ENCODE measurements at places on chromosomes 4 and X.
A peak's percentile ranks its signal among the peaks of the same experiment; 100 is the strongest.

- DNase-seq: no peak
These were observed at the start of gene SERTM2 for GRCh38 chrX:111511477-111511876. Gene SERTM2, plus strand, starts transcription at chrX:111511645. Its CDS starts 7,213 bp downstream, at chrX:111518858.

DNA sequence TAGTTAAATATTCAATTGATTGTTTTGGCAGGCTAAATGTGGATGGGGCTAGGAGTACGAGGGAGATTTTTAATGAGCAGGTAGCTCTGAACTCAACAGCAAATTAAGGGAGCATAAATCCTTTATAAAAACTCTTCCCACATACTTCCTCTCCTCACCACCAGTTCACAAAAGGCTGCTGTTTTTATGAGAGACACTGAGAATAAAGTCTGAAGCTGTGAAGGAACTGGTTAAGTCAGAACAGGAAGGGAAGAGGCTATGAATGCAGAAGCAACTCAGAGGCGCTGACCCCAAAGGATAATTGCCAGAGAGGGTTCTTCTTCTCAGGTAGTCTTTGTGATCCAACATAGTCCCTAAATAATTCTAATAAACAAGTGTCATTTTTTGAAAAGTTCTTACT lies 406.1 kb downstream of the GPM6A start:
- no peak for DNase-seq

- no peak for DNase-seq
These were observed 25.6 kb upstream of the SORBS2 start for GRCh38 chr4:185837415-185838103.

GRCh38 chrX:109623997-109624396 lies 975 bp downstream of the KCNE5 start:
- no peak for DNase-seq

DNA sequence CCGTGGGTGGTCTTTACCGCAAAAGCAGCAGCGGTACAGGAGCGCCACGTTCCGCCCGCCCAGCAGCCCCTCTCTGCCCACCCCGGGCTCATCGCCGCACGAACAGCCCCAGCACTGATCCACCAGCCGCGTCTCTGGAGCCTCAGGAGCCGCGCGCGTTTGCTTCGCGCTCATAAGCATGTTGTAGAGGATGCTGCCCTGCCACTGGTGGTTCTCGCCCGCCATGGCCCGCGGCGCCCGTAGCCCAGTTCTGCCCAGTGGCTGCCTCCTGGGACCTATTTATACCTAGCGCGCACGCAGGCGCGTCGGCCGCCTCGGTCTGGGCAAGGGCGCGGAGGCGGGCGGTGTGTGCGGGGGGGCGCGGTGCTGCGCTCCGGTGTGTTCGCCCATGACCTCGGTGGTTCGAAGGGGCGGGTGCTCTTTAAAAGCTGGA lies at the start of gene NR0B1:
NR0B1 (minus strand) TSS at position 252 of the 433 bp plus-strand sequence; CDS start at position 225, 27 bp downstream.
- DNase-seq: no peak

- no peak for DNase-seq
These were observed 1.0 kb downstream of the PRDX4 start for GRCh38 chrX:23668335-23668734.

DNA sequence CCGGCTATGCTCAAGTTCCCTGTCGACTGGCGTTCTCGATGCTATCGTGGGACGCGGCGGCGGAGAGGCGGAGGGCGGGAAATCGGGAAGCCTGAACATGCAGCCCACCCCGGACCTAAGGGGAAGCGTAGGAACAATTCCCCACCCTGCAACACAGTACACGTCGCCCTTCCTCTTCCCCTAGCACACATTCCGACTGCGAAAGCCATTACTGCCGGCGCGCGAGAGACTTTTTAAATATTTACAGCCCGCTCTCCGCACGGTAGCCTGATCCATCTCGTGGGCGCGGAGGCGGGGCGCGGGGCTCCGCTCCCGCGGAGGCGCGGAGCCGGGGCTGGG lies 48.1 kb upstream of the BCOR start:
- DNase-seq: no peak

DNA sequence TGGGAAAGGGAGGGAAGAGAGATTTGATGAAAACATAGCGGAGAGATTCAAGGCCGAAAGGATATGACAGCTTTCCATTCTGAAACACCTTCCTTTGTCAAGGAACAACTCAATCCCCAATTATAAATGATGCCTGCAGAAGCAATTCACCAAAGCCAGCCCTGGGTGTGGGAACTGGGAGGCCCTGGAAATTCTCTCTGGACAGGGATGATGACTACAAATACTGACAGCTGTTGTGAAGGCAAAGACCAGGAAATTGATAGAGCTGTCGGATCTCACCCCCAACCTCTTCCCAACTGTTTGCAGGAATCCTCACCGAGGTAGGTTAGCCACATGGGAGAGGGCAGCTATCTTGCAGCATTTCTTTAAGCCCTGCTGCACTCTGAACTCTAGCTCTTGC lies 54.3 kb downstream of the CCDC149 start:
- no peak for DNase-seq

GRCh38 chrX:137313627-137314026 lies 252.3 kb upstream of the ZIC3 start:
- DNase-seq: no peak

- peak; percentile 87 for DNase-seq
These were observed at the start of gene HAUS7 for GRCh38 chrX:153470411-153471363. Gene HAUS7, minus strand, starts transcription at chrX:153470576. Its CDS starts 19 bp downstream, at chrX:153470557.

Data from CD4-positive, alpha-beta T cell (primary cell).